ENCODE measurements at places on chromosomes 5 and 9. TPM values are rescaled to one million over a fixed set of nuclear protein-coding genes. Genes with fewer than 3 reads are reported as not detected.

DNA sequence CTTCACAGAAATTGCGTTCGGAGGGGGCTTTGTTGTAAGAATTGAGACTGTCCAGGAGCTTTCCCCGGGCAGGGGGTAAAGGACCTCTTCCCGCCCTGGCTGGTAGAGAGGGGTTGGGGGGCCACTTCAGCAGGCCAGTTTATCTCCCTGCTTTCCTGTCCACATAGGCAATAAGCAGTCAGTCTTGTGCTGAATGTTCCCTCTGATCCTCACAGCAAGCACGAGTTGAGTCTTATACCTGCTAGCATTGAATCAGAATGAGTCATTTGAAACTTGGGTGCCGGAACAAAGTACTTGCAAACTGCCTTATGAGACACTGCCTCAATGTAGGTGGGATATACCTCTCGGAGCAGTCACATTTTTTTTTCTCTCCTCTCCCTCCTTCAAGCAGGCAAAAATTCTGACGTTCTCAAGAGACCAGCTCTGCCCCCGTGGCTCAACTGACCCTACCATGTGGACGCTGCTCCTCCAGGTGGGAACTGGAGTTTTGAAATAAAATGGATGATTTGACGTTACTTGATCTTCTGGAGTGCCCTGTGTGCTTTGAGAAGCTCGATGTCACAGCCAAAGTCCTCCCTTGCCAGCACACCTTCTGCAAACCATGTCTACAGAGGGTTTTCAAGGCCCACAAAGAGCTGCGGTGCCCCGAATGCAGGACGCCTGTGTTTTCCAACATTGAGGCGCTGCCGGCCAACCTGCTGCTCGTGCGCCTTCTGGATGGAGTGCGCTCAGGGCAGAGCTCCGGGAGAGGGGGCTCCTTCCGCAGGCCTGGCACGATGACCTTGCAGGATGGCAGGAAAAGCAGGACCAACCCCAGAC, 1.3 kb downstream of the SH3RF2 start:
- H3K4me3 ChIP-seq: no peak overlapping the region
- H3K27ac ChIP-seq: no peak overlapping the region
- H3K27me3 ChIP-seq: peaks cover 7% of the 10 kb centered on the region
- no peak for DNase-seq
- peaks cover 10% of the 10 kb centered on the region for H3K4me1 ChIP-seq

The AGXT2 gene
- 0.11 TPM for total RNA-seq

DNA sequence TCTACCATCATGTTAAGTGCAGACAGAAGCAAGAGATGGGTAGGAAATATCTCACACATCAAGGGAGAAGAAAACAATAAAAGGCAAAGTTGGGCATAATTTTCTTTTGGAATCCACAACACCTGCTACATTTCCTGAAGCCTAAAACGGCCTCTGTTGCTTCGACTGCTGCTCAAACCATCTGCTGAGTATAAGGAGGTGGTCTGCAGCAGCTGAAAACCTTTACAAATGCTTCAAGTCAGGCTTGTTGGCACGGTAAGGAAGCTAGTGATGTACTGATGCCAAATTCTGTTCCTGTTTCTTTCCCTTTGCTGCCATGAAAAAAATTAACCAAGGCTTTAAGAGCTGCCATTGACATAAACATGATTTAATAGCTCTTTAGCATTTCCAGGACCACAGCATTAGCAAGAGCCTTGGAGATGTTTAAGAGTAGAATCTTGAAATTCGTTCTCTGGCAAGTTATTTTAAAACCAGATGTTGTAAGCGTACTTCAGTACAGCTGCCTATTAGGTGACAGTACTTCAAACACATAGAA, 75.6 kb downstream of the DMRTA1 start:
- H3K4me1 ChIP-seq: no peaks in the 10 kb centered on the region
- no peak overlapping the region for H3K27ac ChIP-seq
- H3K4me3 ChIP-seq: no peak overlapping the region
- no peak for DNase-seq
- H3K27me3 ChIP-seq: no peaks in the 10 kb centered on the region
- H3K36me3 ChIP-seq: no peaks in the 10 kb centered on the region

DNA sequence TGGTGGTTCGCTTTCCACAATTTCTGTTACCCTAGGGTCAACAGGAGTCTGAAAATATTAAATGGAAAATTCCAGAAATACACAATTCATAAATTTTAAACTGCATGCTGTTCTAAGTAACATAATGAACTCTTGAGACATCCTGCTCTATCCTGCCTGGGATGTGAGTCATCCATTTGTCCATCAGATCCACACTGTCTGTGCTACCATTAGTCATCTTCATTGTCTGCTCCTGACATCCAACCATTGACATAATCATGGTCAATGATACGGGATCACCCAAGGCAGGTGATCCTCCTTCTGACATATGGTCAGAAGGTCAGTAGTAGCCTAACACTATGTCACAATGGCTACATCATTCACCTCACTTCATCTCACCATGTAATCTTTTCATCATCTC, 276.7 kb upstream of the KIF2A start:
- H3K27me3 ChIP-seq: no peaks in the 10 kb centered on the region
- no peaks in the 10 kb centered on the region for H3K4me1 ChIP-seq
- DNase-seq: no peak

DNA sequence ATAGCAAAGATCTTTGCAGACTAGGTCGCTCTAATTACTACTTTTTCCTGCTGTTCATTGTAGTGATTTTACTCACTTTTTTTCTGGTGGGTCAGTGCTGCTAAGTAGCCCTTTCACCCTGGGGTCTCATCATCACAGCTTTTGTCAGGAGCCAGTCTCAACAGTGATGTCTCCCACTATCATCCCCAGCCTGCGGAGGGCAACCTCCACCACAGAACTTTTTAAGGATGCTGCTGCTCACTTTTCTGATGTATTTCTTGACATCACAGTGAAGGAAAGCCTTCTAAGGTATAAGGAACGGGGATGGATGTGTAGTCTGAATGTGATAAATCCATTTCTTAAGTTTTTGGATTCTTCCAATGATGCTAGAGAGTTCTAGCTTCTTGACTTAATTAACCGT, 242.5 kb upstream of the RIOK2 start:
- no peak for DNase-seq
- H3K4me3 ChIP-seq: no peak overlapping the region
- no peaks in the 10 kb centered on the region for H3K27me3 ChIP-seq
- no peaks in the 10 kb centered on the region for H3K4me1 ChIP-seq
- no peak overlapping the region for H3K27ac ChIP-seq

GRCh38 chr5:155129513-155129880, 115.9 kb downstream of the KIF4B start:
- no peak overlapping the region for H3K27ac ChIP-seq
- DNase-seq: no peak
- H3K4me3 ChIP-seq: no peak overlapping the region

The AK8 gene
- total RNA-seq: 5.3 TPM

The DND1 gene
- total RNA-seq: 0.40 TPM

The SPEF2 gene
- total RNA-seq: 25.0 TPM

GRCh38 chr5:64637144-64637543, 53.2 kb upstream of the SHISAL2B start:
- no peaks in the 10 kb centered on the region for H3K27me3 ChIP-seq
- no peak for DNase-seq
- H3K36me3 ChIP-seq: no peaks in the 10 kb centered on the region
- H3K4me3 ChIP-seq: no peak overlapping the region

DNA sequence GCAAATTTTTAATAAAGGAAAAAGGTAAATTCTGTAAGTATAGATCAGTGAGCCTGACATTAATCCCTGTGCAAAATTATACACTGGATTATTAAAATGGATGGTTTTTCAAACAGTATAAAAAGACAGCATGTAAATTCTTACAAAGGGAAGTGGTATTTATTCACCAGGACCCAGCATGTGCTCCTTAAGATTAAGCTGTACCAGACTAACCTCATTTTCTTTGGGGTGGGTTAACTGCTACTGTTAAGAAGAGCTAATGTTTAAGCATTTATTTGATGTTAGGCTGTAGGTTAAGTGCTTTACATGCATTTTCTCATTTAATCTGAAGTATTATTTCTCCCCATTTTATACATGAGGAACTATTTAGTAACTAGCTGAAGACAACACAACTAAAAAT, 60.3 kb upstream of the RFX3 start:
- no peak overlapping the region for H3K4me3 ChIP-seq
- no peaks in the 10 kb centered on the region for H3K36me3 ChIP-seq
- H3K27ac ChIP-seq: no peak overlapping the region
- no peak for DNase-seq

The DPYSL3 gene
- 200 TPM for total RNA-seq

DNA sequence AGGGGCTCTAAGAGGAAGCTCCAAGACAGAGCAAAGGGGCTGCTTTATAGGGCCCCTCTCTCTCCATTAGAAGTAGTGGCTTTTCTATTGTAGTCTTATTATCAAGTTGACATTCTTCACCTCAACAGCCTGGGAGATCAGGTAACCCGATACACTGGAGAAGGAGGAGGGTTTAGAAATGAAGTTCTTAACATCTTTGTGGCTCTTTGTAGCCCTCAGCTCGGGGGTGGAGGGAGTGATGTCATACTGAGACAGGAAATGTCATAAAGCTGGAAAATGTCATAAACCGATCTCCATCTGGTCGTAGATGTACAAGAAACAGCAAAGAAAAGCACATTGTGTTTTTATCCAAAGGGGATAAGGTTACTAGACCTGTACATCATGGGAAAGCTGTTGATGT, 17.9 kb downstream of the PDZD2 start:
- no peaks in the 10 kb centered on the region for H3K4me1 ChIP-seq
- H3K27ac ChIP-seq: no peak overlapping the region
- no peaks in the 10 kb centered on the region for H3K27me3 ChIP-seq
- no peak overlapping the region for H3K4me3 ChIP-seq

The BTNL3 gene
- not detected for total RNA-seq

DNA sequence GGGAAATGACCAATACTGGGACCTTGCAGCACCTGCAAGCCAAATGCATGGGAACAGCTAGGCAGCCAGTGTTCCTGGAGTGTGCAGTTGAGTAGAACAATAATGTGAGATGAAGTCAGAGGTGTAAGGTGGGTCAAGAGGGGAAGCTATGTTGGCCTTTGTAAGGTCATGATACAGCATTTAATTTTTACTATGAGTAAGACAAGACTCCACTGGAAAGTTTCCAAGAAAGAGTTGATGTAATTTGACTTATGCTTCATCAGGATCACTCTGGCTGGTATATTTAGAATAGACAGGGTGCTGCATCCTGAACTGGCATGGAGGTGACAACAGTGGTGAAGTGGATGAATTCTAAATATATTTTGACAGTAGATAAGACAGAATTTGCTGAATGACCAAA, 744.8 kb downstream of the KCTD16 start:
- H3K36me3 ChIP-seq: no peaks in the 10 kb centered on the region
- no peak overlapping the region for H3K27ac ChIP-seq
- no peak for DNase-seq
- no peaks in the 10 kb centered on the region for H3K4me1 ChIP-seq
- no peak overlapping the region for H3K4me3 ChIP-seq
- no peaks in the 10 kb centered on the region for H3K27me3 ChIP-seq

DNA sequence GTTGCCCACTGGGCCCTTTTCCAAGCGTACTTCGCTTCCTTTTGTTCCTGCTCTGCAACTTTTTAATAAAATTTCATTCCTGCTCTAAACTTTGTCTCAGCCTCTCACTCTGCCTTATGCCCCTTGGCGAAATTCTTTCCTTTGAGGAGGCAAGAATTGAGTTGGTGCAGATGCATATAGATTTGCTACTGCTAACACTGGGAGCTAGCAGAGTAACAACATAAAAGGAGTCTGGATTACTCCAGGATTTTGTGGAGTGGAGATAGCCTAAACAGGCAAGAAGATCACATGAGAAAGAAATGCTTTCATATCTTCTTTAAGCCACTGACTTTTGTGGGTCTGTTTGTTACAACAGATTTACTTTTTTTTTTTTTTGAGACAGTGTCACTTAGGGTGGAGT, 12.9 kb upstream of the RFESD start:
- H3K27ac ChIP-seq: no peak overlapping the region
- H3K36me3 ChIP-seq: no peaks in the 10 kb centered on the region
- no peaks in the 10 kb centered on the region for H3K4me1 ChIP-seq
- H3K27me3 ChIP-seq: no peaks in the 10 kb centered on the region

DNA sequence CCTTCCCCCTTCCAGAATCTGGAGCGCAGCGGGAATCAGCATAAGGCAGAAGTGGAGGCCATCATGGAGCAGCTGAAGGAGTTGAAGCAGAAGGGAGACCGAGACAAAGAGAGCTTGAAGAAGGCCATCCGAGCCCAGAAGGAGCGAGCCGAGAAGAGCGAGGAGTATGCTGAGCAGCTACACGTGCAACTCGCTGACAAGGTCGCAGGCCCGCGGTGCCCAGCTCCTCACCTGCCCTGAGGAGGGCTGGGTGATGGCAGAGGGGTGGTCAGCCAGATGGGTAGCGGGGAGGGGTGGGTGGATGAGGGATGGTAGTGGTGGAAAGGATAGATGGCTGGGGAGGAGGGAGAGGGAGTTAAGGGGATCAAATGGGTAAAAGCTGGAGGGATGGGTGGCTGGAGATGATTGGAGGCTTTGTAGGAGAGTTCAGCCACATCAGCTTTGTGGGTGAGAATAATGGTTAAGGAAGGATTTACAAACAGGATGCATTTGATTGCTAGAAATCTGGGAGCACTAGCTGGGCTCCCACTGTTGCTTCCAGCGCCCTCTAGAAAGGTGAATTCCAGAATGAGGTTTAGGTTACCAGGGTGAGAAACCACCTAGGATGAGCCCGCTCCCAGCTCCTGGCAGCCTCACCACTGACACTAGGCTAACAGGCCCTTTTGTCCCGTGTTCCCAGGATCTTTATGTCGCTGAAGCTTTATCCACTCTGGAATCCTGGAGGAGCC, 19.7 kb upstream of the GLE1 start:
- H3K4me1 ChIP-seq: no peaks in the 10 kb centered on the region
- DNase-seq: no peak
- no peak overlapping the region for H3K4me3 ChIP-seq
- H3K27ac ChIP-seq: no peak overlapping the region
- peaks cover 74% of the 10 kb centered on the region for H3K36me3 ChIP-seq
- no peaks in the 10 kb centered on the region for H3K27me3 ChIP-seq

The NAIF1 gene
- 11.1 TPM for total RNA-seq

GRCh38 chr5:67090040-67090439, 106.6 kb downstream of the CD180 start:
- no peak for DNase-seq
- no peaks in the 10 kb centered on the region for H3K36me3 ChIP-seq
- H3K4me1 ChIP-seq: peaks cover 5% of the 10 kb centered on the region
- no peaks in the 10 kb centered on the region for H3K27me3 ChIP-seq
